Activated CD8-positive, alpha-beta memory T cell treated with anti-CD3 and anti-CD28 coated beads for 4 hours (primary cell): ENCODE measurements at places on chromosomes 2 and 18.

DNA sequence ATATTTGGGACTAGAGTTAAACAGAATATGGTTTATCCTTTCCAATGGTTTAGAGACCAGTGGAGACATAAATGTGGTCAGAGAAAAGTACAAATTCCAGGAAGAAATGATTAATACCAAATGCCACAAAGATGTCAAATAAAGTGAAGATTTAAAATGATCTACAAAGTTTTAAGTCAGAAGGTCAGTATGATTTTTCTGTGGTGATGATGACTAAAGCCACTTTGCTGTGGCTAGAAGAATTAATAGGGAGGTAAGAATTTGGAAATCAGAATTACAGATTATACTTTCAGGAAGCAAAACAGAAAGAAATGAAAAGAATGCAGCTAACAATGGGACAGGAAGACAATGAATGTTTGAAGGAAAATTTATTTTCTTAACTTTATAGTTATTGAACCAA is 91.5 kb upstream of the CDH7 start:
- no peak for DNase-seq

DNA sequence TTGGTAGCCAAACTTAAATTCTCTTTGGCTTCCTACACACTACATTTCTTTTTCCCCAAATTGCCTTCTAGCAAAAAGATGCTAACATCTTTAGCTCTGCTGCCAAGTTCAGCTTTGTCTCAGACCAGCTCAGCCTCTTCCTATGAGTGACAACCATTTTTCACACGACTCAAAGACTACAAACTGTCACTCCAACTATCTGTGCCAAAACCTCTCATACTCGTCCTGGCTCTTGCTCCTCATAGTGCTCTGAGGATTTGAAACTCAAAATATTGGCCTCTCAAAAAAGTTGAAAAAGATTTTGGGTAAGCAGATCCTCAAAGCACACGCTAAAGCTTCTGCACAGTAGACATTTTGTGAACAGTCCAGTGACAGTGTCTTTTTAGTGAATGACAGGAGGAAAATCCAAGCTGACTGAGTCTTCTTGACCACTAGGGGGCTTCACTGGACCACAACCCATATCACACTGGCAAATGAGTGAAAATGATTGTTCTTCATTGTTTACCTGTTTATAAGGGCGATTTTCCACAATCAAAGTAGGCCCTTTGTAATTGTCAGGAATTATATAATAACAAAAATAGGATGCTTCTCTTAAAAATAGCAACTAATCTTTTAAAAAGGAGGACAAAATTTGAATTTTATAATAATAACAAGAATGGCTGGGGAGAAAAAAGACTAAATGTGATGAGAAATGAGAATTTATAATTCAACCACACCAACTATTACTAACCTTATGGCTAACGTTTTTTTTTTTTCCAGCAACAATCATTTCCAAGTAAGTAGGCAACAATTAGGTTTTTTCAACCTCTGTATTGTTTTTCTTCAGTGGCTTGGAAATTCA is 85.5 kb upstream of the PGAP1 start:
- no peak for DNase-seq

- DNase-seq: no peak
Measured at GRCh38 chr18:77763530-77764145, 514.0 kb downstream of the GALR1 start.

DNA sequence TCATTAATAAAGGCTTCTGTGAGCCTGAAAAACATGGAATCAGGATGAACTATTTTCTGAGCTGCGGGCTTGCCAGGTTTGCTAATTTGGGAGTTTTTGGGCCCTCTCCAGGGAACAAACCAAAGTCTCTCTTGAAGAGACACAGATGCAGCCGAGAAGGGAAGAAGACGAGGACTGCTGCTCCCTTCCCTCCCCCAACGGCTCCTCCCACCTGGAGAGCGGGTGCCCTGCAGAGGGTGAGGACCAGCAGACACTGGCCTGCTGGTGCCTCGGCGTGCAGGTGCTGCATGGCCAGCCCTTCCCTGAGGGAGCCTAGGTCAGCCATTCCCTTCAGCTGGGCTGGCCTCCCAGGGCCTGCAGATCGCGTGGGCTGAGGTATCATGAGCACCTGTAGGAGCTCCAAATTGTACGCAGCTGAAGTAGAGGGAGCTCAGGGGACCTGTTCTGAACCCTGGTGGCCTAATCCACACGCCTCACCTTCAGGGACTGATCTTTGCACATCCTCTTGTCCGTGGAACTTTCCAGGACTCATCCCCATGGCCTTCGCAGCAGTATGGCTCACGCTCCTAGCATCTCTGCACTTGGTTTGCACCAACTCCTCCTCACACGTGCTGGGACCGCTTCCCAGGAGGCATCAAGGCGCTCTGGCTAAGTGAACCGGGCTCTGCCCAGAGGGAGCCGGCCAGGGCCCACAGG is 19.5 kb downstream of the EMX1 start:
- DNase-seq: no peak

DNA sequence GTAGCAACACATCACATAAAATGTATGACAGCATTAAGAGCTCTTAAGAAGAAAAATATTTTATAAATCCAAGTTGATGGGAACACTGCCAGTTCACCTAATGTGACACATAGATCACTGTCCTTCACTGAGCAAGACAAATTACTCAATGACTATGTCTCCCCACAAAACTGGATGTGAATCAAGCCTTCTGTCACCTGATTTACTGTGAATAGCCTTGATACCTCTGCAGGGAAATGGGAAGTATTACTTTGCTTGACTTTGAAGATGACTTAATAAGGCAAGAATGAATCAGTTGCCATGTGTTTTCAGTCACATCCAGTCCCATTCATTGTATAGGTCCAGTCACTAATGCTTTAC is 94.6 kb downstream of the NYAP2 start:
- DNase-seq: no peak
